Nephron progenitor cell (in vitro differentiated cells): ENCODE measurements at places on chromosomes 3 and 15.

- no peak overlapping the region for H3K27ac ChIP-seq
- H3K36me3 ChIP-seq: peaks cover 67% of the 10 kb centered on the region
- H3K4me3 ChIP-seq: no peak overlapping the region
- no peaks in the 10 kb centered on the region for H3K27me3 ChIP-seq
- no peak for DNase-seq
- H3K4me1 ChIP-seq: no peaks in the 10 kb centered on the region
These were observed 46.5 kb downstream of the CYFIP1 start for GRCh38 chr15:22933641-22934061.

DNA sequence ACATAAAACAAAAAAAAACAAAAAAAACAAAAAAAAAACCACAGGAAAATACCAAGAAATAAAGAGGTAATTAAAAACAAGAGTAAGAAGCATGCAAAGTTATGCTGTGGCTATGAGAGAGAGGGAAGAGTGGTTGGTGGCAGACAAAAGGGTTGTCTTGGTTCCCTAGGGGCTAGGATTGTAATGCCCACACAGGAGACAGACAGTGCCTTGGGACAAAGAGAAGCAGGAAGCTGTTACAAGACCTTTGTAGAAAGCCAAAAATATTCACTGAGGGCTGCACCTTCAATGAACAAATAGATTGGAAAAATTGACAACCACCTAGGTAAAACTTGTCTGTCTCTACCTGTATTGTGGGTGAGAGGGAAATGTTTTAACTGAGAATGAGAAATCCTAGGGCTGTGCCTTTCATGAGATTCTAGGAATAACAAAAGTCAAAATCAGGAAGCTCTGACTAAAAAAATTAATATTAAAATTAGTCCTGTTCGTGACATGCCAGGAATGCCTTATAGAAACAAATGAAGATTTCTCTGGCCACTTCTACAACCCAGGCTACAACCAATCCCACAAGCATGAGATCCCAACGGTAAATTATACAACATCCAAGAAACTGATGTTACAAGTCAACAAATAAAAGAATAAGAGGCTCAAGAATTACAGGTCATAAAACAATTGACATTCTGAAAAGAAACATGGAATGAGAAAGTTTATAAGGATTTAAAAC, 45.0 kb upstream of the PRICKLE2 start:
- H3K27me3 ChIP-seq: no peaks in the 10 kb centered on the region
- H3K4me3 ChIP-seq: no peak overlapping the region
- peaks cover 40% of the 10 kb centered on the region for H3K4me1 ChIP-seq
- H3K36me3 ChIP-seq: peaks cover 14% of the 10 kb centered on the region
- no peak for DNase-seq

- no peak for DNase-seq
- no peaks in the 10 kb centered on the region for H3K4me1 ChIP-seq
- H3K27me3 ChIP-seq: no peaks in the 10 kb centered on the region
- peaks cover 4% of the 10 kb centered on the region for H3K36me3 ChIP-seq
These were observed 33.2 kb downstream of the CHRM5 start for GRCh38 chr15:34001536-34001935.

DNA sequence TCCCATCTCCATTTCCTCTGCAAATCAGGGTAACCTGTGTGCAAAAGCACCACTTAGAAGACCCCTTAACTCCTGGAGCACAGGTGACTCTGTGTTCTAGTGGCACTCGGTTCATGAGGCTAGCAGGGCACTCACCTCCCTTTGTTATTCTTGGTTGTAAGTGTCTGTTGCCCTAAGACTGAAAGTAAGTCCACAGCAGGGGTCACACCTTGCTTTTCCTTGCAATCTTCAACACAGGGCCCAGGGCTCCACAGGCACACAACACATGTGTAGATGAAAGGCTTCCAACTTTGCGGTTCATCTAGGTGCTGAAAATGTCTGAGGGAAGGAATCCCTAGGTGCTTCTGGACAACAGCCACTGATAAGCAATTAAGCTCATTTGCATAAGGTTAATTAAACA, 2.9 kb downstream of the RNU6-1 start:
- peaks cover 82% of the 10 kb centered on the region for H3K27me3 ChIP-seq
- DNase-seq: no peak
- H3K27ac ChIP-seq: no peak overlapping the region
- H3K4me1 ChIP-seq: peaks cover 64% of the 10 kb centered on the region

- no peak for DNase-seq
- H3K4me3 ChIP-seq: peak overlapping the region; percentile 89
- H3K27ac ChIP-seq: peak overlapping the region; percentile 86
- peaks cover 12% of the 10 kb centered on the region for H3K36me3 ChIP-seq
- H3K27me3 ChIP-seq: no peaks in the 10 kb centered on the region
These were observed 481 bp upstream of the DYNC1LI1 start for GRCh38 chr3:32571192-32571485.

GRCh38 chr15:65076486-65077290, at the start of gene KBTBD13:
Gene KBTBD13 (plus strand): TSS chr15:65076746. CDS start chr15:65076816, 70 bp downstream.
- H3K4me3 ChIP-seq: no peak within 1 kb of the TSS
- DNase-seq: no peak
- H3K4me1 ChIP-seq: peaks cover 48% of the 10 kb centered on the region

GRCh38 chr3:156217674-156218352, 97.4 kb downstream of the KCNAB1 start:
- no peak overlapping the region for H3K4me3 ChIP-seq
- peaks cover 15% of the 10 kb centered on the region for H3K4me1 ChIP-seq
- no peaks in the 10 kb centered on the region for H3K27me3 ChIP-seq
- no peaks in the 10 kb centered on the region for H3K36me3 ChIP-seq
- no peak overlapping the region for H3K27ac ChIP-seq

DNA sequence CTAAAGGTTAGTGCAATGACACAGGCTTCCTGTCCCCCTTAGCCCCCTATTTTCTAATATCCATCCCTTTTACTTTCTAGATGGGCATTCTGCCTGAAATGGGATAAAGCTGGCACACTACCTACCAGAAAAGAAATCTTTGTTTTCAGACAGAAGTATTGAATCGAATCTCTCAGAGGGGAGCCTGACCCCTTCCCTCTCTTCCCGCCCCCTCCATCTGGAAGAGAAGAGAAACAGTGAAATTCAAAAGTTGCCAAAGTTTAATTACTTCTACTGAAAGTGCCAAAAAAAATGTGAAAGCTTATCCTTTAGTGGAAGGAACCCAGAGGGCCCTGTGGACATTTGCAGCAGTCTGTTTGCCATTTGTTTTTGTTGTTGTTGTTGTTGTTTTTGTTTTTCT, 523.8 kb downstream of the AGBL1 start:
- no peaks in the 10 kb centered on the region for H3K36me3 ChIP-seq
- no peaks in the 10 kb centered on the region for H3K4me1 ChIP-seq
- no peak overlapping the region for H3K4me3 ChIP-seq
- no peak overlapping the region for H3K27ac ChIP-seq

- H3K4me3 ChIP-seq: no peak overlapping the region
- no peaks in the 10 kb centered on the region for H3K27me3 ChIP-seq
- H3K27ac ChIP-seq: no peak overlapping the region
- no peak for DNase-seq
These were observed 121.4 kb upstream of the MEIS2 start for GRCh38 chr15:37221671-37222145.

GRCh38 chr3:64300790-64301423, 75.6 kb upstream of the PRICKLE2 start:
- DNase-seq: no peak
- H3K27me3 ChIP-seq: peaks cover 7% of the 10 kb centered on the region
- no peak overlapping the region for H3K4me3 ChIP-seq
- no peaks in the 10 kb centered on the region for H3K4me1 ChIP-seq
- no peak overlapping the region for H3K27ac ChIP-seq
- peaks cover 29% of the 10 kb centered on the region for H3K36me3 ChIP-seq

- H3K4me3 ChIP-seq: no peak overlapping the region
- no peak for DNase-seq
- no peaks in the 10 kb centered on the region for H3K27me3 ChIP-seq
These were observed 303.0 kb downstream of the PLOD2 start for GRCh38 chr3:145857956-145858355.

DNA sequence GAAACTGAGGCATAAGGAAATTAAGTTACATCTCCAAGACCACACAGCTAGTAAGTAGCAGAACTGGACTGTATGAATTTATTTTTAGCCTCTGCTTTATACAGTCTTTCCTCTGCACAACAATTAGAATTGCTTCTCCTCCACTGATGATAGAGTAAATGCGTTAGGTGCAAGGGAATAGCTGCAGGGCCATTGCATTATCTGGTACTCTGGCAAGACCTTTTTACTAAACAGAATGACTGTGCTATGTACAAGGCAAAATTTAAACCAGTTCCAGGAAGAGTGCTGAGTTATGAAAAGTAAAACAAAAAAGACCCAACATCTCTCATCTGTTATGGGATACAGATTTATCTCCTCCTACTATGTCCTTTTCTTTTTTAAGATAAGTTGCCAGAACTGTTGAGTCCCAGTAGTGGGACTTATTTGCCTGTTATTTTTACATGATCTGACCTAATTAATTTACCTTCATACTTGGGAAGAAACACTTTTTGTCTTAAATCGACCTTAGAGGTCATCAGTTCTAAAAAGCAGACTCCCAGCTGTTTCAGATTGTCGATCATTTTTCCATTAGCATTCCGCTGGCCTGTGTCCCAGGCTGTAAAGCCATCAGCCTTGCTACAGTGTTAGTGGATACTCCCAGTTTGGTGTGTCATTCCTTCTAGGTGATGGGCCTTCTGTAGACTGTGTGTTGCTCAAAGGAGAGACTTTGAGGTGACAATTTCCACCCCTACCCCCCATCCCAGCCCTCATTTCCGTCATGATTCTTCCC, 147.5 kb upstream of the NUDT16 start:
- no peak for DNase-seq
- H3K36me3 ChIP-seq: no peaks in the 10 kb centered on the region
- no peak overlapping the region for H3K27ac ChIP-seq
- H3K4me3 ChIP-seq: no peak overlapping the region

DNA sequence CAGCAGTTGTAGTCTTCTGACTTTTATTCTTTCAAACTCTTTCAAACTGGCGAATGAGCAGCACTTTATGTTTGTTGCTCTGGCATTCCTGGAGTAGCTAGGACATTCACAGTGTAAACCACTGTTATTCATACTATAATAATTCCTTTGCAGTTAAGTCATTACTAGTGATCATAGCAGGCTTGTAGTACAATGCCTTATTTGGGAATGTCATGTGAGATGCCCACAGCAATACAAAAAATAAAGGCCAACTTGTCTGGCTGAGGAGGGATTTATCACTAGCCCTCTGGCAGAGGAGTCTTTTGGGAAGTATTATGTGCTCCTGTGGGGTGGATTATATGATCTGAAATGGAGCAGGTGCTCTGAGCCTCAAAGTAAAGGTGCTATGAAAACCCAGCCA, 197.2 kb downstream of the VGLL3 start:
- H3K27ac ChIP-seq: no peak overlapping the region
- no peaks in the 10 kb centered on the region for H3K36me3 ChIP-seq
- no peak for DNase-seq
- no peak overlapping the region for H3K4me3 ChIP-seq
- peaks cover 10% of the 10 kb centered on the region for H3K4me1 ChIP-seq

DNA sequence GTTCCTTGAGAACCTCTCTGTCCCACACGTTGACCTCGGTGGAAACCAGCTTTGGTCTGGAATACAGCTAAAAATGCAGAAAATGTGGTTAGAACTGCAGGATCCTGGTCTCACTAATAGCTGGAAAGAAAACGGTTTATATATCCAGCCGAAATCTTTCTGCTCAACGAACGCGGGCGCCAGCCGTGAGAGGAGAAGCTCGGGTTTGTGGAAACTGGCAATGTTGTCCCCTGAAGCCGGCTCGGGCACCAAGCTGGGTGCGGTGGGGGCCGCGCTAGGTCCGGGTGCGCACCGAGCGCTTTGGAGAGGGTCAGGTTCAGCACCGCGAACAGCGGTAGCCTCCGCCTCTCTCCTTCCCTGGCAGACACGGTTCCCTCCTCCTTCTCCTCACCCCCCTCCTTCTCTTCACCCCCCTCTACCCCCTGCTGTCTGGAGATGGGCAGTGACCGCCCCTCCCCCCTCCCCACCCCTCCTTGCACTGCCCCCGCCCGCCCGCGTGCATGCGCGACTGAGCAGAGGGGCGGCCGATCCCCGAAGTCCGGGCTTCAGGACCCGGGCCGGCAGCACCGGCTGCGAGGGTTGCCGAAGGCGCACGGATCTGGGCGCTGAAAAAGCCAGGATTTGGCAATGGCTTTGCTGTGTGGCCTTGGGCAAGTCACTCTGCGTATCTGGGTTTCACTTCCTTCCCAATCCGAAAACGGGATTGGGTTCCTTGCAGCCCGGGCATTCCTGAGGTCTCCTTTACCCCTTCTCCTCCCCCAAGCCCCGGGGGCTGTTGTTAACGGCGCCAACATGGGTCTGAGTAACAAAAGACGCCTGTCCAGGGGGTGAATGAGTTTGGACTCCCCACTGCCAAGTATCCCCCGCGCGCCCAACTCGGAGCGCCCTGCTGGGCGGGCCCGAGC, at the start of gene SKOR1:
Gene SKOR1, plus strand, starts transcription at position 534 of the 905 bp plus-strand sequence. Its CDS starts 94 bp downstream, at position 628.
- peaks cover 51% of the 10 kb centered on the region for H3K4me1 ChIP-seq
- H3K36me3 ChIP-seq: no peaks in the 10 kb centered on the region

GRCh38 chr3:18716101-18716500, 291.0 kb upstream of the SATB1 start:
- peaks cover 7% of the 10 kb centered on the region for H3K4me1 ChIP-seq
- DNase-seq: no peak

- peaks cover 24% of the 10 kb centered on the region for H3K4me1 ChIP-seq
- H3K27ac ChIP-seq: no peak overlapping the region
- no peaks in the 10 kb centered on the region for H3K27me3 ChIP-seq
These were observed 103.6 kb downstream of the ALDH1A2 start for GRCh38 chr15:57961919-57962318.

- H3K27ac ChIP-seq: no peak overlapping the region
- DNase-seq: peak; percentile 6
- H3K4me1 ChIP-seq: no peaks in the 10 kb centered on the region
- H3K27me3 ChIP-seq: peaks cover 6% of the 10 kb centered on the region
These were observed 439.4 kb downstream of the RAP2B start for GRCh38 chr3:153601374-153601853.

- H3K4me3 ChIP-seq: no peak overlapping the region
- H3K27ac ChIP-seq: no peak overlapping the region
- no peak for DNase-seq
- H3K4me1 ChIP-seq: no peaks in the 10 kb centered on the region
- H3K36me3 ChIP-seq: peaks cover 5% of the 10 kb centered on the region
These were observed 98.6 kb downstream of the MECOM start for GRCh38 chr3:169564883-169565282.
